ENCODE measurements at places on chromosomes 6 and 20.
A peak's percentile ranks its signal among the peaks of the same experiment; 100 is the strongest.

- DNase-seq = no peak
Observed at GRCh38 chr6:148509119-148509799, 166.6 kb downstream of the SASH1 start.

DNA sequence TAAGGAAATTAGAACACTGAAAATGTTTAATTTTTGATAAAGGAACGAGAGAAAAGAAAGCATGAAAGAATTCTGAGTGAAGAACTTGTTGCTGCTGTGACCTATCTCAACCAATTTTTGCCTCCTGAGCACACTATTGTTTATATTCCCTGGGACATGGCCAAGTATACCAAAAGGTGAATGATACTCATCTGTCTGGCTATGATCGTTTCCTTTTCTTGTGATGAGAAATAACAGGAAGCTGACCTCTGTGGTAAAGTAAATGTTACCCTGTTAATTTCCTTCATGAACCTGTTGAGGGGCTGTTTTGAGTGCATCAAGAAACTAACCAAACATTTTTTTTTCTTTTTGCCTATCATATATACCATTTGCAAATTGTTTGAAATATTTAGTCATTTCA, 69.1 kb downstream of the FIG4 start:
- DNase-seq = no peak

GRCh38 chr6:127115084-127115655, 3.3 kb upstream of the RSPO3 start:
- DNase-seq = no peak

- no peak for DNase-seq
Observed at GRCh38 chr20:41318271-41318649, 729 bp upstream of the ZHX3 start.

DNA sequence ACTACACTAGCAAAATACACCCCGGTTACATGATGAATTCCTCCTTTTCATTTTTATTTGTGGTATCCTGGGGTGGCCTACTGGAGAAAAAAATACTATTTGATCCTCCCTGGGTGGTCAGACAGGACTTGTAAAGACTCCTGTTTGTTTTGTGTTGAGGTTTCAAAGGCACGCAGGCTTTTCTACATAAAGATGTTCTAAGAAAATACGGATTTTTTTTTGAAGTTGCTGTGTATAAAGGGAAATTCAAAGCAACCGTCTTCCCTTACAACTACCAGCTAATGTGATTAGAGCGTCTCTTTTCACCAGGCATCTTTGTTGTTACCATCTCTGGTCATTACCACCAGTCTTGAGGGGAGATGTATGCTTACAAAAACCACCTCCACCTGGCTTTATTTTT, 187.1 kb downstream of the SOX4 start:
- DNase-seq = no peak

GRCh38 chr20:37575884-37576283, 48.2 kb upstream of the BLCAP start:
- DNase-seq = no peak

DNA sequence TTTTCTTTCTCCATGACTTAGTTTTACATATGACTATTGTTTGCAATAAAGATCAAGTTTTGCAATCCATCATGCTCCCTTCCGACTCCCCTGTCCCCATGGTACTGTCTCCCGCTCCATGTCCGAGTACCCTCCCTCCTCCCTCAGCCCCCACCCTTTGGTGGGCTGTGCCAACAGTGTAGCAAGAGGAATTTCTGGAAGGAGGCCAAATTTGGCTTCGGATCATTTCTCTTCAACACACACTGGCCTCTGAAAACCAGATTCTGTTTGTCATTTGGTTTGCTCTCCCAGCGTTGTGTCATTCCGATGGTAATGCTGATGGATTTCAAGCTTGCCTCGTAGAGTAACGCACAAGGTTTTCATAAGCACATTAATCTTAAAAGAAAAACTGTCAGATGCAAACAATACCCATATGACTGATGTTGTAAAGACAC, 22.9 kb upstream of the PAX1 start:
- no peak for DNase-seq

GRCh38 chr6:44028789-44029310, 98.4 kb downstream of the MRPL14 start:
- DNase-seq = no peak

- DNase-seq = no peak
Observed at GRCh38 chr6:129753422-129753821, 43.4 kb upstream of the ARHGAP18 start.

DNA sequence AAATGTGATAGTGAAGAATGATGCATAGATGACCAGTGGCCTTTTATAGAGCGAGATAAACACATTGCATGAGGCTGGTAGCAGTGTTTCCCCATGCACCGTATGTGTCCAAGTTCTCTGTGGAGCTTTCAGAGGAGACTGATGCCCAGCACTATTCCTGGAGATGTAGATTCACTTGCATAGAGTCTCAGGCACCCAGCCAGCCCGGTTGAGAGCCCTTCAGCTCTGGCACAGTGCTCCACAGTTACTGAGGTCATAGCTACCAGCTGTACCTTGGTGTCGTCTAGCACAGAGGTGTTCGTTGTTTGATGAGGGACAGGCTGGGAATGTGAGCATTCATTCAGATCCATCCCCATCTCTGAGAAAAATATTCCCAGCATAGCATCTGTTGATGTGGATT, 328.9 kb downstream of the FARS2 start:
- no peak for DNase-seq

DNA sequence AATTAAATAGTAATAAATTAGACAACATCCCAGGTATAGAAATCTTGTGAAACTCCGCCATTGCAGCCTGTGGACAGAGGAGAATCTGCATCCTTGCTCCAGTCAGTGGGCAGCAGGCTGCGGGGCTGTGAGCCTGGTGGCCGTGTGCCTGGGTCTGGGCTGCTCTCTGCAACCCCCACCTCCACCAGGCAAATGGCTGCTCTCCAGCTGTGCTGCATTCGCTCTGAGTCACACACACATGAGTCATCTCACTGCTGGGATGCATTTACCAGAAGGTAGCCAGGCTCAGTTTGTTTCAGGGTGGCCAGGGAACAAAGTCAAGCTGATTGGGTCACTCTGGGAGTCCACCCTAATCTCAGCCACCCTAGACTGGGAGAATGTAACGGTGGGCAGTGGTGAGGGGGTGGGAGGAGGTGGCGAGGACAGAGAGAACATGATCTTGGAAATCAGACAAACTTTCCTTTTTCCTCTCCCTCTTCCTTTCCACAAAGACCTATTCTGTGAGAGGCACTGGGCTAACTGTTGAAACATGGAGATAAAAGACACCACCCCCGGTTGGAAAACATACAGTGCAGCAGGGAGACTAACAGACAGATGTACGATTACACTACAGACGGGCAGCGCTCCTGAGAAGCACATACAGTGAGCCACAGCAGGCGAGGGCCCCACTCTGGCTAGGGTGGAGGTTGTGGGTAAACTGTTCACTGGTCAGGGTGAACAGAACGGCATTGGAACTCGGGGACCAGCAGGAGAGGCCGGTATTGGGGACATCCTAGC, 59.2 kb downstream of the TRAM2 start:
- DNase-seq = peak; percentile 90

DNA sequence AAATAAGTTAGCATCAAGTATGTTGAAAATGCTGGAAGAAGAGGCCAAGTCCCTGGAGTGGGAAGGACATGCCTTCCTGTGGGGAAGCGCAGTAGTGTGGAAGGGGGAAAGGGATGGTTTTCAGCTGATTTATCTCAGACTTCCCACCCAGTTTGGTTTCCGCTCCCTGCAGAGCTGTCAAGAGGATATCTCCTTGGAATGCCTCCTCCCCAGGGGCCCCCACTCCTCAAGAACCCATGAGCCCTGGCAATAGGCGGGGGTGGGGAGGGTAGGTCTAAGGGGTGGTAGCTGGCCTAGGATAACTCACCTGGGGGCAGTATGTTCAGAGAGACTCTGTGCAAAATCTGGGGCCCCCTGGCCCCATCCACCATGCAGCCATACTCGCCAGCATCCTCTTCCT, 696 bp downstream of the TREML1 start:
- no peak for DNase-seq

DNA sequence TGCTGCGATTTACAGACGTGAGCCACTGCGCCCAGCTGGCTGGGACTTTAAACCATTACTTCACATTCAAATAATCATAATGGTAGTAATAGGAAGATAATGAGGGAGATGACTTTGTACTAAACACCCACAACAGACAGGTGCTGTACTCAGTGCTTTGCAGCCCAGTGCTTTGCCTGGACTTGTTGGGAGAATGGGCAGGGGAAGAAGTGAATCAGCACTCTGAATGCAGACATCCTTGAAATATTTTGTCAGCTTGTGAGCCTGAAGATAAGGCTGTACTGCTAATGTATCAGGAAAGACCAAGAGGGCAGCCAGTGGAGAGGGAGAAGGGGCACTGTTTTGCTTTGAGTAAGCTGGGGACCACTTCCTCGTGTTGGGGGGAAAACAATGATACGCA, 17.4 kb downstream of the NKX2-2 start:
- no peak for DNase-seq

Data from posterior cingulate gyrus (tissue), 11 donors.